ENCODE measurements at places on chromosomes 3 and 15.

DNA sequence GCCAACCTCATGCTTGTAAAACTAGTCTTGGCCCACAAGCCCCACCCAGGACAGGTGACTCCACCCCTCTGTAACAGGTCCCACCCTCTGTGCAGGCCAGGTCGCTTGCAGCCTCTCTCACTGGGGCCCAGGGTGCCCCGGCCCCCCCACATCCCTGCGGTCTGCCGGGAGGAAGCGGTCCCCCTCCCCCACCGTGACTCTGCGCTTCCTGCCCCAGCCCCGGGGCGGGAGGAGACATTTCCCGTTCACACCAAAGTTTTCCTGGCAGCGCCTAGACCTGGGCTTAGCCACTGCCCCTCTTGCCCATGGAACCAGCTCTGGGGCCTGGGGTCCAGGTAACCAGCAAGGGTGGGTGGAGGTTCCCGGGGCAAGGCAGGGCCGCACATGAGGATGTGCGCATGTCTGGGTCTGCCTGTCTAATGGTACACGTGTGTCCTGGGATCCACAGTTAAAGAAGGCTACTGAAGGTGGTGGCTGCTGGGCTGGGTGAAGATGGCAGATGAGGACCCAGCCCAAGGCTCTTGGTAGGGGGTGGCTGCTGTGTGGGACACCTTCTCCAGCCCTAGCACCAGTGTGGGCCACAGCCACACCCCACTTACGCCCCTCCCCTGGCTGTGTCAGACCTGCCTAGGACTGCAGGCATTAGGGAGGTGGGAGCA, 8.4 kb downstream of the NBEAL2 start:
- DNase-seq, result no peak

GRCh38 chr15:93825682-93826081, 405.7 kb upstream of the MCTP2 start:
- DNase-seq, result no peak

- DNase-seq, result no peak
Measured at GRCh38 chr3:5545719-5546118, 358.2 kb downstream of the EDEM1 start.

DNA sequence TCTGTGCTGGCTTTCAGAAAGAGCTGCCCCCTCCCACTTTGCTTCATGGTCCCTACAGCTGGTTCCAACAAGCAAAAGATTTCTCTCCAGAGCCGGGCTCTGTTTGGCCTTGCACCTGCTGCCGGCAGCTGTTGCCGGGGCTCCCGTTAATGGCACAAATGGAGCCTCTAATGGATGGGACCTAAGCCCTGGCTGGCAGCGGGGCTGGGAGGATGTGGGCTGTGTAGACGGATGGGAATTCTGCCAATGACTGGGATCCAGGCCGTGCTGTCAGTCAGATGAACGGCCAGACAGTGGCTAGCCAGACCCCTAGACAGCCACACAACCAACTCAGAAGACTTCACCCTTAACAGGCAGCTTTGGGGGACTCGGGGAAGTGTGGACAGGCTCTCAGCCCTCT, 88.0 kb downstream of the RPLP1 start:
- DNase-seq, result no peak

DNA sequence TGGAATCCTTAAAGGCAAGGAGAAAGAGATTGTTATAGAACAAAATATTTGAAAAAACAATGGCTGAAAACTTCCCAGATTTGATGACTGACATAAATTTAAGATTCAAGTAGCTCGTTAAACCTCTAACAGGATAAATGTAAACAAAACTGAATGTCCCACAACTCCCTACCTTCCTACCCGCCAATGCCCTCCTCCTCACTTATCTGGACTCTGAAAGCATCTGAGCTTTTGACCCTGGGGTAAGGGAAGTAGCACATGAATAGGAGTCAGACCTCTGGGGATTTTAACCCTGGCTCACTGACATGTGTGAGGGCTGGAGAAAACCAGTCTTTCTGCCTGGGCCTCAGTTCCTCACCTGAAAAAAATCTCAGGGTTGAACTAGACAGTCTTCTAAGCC, 26.9 kb downstream of the CYP19A1 start:
- DNase-seq, result no peak

- DNase-seq, result no peak
Measured at GRCh38 chr3:126969586-126969985, 13.3 kb upstream of the PLXNA1 start.

All from HS-27A (cell line).